Progenitor cell of endocrine pancreas (in vitro differentiated cells): ENCODE measurements at places on chromosomes 16 and 17. TPM values are rescaled to one million over a fixed set of nuclear protein-coding genes. Genes with fewer than 3 reads are reported as not detected.

The SNX20 gene
- not detected in 2 replicates for total RNA-seq

The KRTAP2-3 gene
- not detected in 2 replicates for total RNA-seq

The SULT1A3 gene
- 33.0 and 33.3 TPM in 2 replicates for total RNA-seq

The INO80E gene
- total RNA-seq: 72.7 and 74.2 TPM in 2 replicates

The CCL8 gene
- not detected in 2 replicates for total RNA-seq

The GPR179 gene
- total RNA-seq: 0.27 and 0.41 TPM in 2 replicates

The IRX6 gene
- not detected in 2 replicates for total RNA-seq

The PRSS21 gene
- not detected in 2 replicates for total RNA-seq

The PNMT gene
- total RNA-seq: 2.5 and 3.1 TPM in 2 replicates

The DNAAF1 gene
- 1.4 and 1.8 TPM in 2 replicates for total RNA-seq

The MRPL12 gene
- total RNA-seq: 63.6 and 63.9 TPM in 2 replicates

The FOXC2 gene
- 0.11 TPM in 1 of 2 replicates, not detected in the other for total RNA-seq

The NLRC5 gene
- not detected in 2 replicates for total RNA-seq

The KRT14 gene
- not detected in 2 replicates for total RNA-seq

The STH gene
- total RNA-seq: not detected in 2 replicates

The KLHL10 gene
- total RNA-seq: not detected in 2 replicates

The PGAP6 gene
- 92.7 and 92.9 TPM in 2 replicates for total RNA-seq

The BBS2 gene
- total RNA-seq: 52.3 and 56.0 TPM in 2 replicates

The TAOK1 gene
- total RNA-seq: 89.1 and 90.3 TPM in 2 replicates

The OR1A1 gene
- total RNA-seq: not detected in 2 replicates
